NCI-H1930 (cell line): ENCODE measurements at places on chromosomes 1 and 21.

DNA sequence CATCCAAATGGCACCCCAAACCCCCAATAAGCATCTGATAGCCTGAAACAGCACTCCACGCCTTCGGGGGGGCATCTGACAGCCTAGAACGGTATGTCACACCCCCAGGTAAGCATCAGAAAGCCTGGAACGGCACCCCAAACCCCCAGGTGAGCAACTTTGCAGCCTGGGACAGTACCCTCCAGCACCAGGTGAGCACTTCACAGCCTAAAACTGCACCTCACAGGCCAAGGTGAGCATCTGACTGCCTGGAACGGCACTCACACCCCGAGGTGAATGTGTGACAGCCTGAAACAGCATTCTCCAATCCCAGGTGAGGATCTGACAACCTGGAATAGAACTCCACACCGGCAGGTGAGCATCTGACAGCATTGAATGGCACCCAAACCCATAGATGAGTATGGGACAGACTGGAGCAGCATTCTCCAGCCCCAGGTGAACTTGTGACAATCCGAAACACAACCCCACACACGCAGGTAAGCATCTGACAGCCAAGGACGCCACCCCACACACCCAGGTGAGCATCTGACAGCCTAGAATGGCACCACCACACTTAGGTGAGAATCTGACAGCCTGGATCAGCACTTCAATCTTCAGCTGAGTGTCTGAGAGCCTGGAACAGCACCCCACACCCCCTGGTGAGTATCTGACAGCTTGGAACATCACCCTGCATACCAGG is 18.3 kb upstream of the MMEL1 start:
- no peak for DNase-seq

- DNase-seq: no peak
Measured at GRCh38 chr1:173444757-173445156, 32.4 kb upstream of the PRDX6 start.

DNA sequence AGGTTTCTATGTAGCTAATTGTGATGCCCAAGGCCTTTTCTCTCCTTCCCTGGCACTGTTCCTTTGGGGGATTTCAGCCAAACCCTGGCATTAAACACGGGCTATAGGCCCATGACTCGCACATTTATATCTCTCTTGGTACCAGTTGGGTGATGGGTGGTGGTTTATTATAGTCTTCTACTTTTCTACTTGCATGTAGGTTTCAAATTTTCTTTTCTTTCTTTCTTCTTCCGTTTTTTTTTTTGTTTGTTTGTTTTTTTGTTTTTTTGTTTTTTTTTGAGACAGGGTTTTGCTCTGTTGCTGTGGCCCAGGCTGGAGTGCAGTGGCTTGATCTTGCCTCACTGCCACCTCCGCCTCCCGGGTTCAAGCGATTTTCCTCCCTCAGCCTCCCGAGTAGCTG is 1.1 kb downstream of the IL10RB start:
- DNase-seq: no peak

GRCh38 chr1:26297791-26298124 is 8.7 kb downstream of the UBXN11 start:
- DNase-seq: no peak

DNA sequence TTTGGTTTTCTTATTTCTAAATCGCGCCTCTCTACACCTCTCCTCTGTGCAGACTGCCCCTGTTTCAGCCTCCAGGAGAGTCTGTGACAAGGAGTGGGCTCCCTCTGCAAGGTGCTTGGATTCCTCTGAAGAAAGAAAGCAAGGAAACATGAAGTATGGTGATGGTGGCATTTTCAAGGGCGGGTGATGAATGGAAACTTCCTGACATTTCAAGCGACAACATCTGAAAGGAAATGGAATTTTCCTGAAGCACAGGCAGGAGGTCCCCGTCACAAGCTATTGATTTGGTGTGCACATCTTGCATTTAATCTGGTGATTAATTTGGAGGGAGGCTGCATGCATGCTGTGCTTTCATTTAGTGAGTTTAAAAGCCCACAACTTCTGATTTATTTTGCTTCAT is 164.6 kb upstream of the FGGY start:
- no peak for DNase-seq

DNA sequence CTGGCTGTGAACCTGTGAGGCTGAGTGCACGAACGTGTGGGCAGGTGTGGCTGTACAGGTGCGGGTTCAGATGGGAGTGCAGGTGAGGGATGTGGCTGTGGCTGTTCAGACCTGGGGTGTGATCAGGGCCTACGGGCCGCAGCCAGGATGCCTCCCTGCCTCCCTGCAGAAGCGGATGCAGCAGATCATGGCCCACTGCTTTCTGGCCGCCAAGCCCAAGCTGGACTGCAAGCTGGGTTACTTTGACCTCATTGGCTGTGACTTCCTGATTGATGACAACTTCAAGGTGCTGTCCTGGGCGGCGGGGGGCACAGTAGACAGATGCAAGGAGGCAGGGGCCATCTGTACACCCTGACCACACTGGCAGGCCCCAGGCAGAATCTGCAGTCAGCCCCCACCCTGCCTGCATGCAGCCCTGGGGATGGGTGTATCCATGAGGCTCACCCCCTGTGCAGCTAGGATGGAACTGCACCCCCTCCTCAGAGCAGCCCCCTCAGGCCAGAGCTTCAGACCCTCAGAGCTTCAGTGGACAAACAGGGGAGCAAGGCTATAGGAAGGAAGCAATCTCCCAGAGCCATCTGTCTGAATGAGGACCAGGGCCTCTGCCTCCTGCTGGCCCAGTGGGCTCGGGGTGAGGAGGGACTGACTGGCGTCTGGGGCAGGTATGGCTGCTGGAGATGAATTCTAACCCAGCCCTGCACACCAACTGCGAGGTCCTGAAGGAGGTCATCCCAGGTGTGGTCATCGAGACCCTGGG is 9.8 kb downstream of the TNFRSF18 start:
- no peak for DNase-seq

- peak; percentile 14 for DNase-seq
Measured at GRCh38 chr1:181391301-181391900, 91.9 kb upstream of the CACNA1E start.

GRCh38 chr1:22877112-22877915 is 95.4 kb downstream of the LACTBL1 start:
- no peak for DNase-seq

DNA sequence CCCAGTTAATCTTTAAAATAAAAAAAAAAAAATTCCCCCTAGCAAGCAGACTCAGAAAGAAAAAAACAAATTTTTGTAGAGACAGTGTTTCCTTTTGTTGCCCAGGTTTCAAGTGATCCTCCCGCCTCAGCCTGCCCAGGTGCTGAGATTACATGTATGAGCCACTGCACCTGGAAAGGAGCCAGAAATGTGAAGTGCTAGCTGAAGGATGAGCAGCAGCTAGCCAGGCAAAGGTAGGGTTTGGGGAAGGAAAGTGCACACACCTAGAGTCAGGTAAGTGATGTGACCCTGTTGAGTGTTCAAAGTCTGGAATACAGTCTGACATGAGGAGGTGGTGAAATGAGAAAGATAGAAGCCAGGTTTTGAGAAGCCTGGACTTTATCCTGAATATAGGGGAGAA is 1.7 kb downstream of the AKR1A1 start:
- DNase-seq: no peak

DNA sequence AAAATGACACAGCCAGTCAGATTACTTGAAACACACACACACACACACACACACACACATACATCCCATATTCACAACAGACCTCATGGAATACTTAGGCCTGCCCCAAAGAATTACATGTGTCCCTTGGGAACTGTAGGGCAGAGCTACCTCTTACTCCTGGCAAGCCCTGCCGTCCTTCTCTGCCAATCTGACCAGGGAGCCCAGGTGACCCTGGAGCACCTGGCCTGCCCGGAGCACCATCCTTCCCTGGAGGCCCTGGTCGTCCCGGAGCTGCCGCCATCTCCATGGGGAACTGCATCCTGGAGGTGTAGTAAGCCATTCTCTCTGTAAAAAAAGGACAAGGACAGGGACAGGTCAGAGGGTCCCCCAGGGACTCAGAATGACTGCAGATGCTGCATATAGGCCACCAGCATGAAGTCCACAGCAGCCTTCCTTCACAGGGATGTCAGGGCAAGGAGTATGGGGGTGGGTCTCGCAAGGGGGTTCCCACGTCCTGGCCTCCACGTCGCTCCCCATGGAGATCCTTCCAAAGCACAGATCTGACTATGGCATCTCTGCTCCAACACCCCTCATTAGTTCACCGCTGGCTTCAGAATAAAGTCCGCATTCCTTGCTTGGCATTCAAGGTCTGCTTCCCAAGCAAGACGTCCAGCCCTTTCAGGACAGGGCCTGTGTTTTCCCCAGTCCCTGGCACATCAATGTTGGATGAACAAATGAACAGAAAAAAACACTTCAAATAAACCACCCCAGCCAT is 9.2 kb upstream of the PEF1 start:
- DNase-seq: no peak

DNA sequence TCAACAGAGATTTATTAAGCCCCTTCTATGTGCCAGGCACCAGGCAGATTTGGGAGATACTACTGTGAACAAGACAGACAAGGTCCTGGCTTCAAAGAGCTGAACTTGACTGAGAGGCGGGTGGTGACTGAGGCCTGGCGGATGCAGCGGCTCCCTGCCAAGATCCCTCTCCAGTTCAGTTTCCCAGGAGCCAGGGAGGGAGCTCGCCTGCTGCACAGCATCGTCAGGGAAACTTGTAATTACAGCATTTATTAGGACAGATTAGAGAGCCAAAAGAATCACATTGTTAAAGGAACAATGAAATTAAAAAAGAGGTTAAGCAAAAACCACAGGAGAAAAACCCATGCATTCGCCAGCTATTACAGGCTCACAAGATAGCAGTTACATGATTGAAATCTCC is 55.3 kb downstream of the ETS2 start:
- DNase-seq: no peak

DNA sequence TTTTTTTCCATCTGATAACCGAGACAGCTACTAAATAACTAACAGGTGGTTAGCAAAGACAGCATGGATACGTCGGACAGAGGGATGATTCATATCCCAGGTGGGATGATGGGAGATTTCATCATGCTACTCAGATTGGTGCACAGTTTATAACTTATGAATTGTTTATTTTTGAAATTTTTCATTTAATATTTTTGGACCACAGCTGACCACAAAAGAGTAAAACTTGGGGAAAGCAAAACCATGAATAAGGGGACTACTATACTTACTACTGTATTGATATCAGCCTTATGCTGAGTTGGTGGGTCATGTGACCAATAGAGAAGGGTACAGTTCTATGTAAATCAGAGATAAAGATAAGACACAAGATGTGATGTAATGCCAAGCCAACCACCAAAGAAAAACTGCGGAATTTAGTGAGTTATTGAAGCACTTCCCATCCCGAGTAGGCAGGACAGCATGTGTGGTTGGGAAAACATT is 248.1 kb upstream of the C1orf105 start:
- no peak for DNase-seq

DNA sequence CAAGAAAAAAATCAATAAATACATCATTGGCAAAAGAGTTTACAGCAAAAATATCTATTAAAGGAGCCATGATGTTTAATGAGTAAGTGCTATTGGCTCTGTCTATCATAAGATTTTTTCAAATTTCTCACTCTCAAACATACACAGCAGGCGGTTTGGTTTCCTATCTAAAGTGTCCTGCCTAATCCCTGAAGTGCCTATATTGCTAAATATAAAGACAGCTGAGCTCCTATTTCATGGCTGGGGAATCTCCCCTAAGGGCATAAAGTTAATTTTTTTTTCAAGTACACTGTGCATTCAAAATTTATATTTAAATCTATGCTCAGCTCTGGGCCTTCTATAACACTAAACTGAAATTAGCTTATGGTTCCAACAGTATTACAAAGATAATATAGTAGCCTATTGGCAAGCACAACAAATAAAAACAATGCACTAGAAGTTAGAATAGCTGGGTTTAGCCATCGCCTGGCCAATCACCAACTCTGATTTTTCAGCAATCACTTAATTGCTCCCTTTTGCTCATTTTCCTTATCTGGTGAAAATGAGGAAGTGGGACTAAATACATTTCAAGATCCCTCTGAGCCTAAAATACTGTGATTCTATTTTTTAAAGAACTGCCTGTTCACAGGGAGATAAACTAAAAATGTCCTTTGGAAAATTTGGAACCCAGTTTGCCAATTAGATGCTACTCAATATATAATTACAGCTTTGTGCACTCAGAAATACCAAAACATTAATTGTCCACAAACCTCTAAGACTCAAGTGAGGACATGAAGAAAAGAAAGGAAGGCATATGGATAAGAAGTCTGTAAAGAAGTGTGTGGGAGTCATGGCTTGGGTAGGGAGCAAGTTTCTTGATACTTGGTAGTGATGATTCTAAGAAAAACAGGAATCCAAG is 62.5 kb downstream of the WDR64 start:
- DNase-seq: no peak

GRCh38 chr1:14350197-14350596 is 248.3 kb upstream of the KAZN start:
- DNase-seq: no peak

DNA sequence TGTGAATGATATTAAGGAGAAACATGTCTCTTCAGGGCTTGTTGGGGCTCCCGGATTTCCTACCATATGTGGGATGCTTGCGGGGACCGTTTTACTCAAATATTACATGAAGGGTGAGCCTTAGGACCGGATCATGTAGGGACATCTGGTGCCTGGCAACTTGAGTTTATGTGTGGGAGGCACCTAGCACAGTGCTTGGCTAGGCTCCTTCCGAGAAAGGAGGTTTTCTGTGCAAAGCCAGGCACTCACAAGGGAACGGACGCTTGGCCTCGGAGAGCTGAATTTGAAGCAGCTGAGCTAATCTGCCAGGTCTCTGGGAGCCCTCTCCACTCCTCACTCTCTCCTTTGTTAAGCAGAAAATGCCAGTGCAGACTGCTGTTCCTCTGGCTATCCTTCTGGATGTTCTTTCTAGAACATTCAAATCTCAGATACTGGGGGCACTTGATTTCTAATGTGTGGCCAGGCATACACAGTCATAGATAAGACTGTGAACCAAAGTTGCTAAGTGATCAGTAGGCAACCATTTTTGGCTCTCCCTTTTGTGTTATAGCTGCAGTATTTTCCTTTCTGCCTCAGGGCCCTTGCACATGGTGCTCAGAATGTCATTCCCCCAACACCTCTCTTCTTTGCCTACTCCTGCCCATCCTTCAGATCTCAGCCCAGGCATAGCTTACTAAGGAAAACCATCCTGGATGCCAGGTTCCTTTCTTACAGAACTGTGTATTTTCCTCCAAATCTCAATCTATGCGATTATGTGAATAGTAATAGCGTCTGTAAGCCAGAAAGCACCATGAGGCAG is 216.6 kb upstream of the CSF3R start:
- DNase-seq: no peak

DNA sequence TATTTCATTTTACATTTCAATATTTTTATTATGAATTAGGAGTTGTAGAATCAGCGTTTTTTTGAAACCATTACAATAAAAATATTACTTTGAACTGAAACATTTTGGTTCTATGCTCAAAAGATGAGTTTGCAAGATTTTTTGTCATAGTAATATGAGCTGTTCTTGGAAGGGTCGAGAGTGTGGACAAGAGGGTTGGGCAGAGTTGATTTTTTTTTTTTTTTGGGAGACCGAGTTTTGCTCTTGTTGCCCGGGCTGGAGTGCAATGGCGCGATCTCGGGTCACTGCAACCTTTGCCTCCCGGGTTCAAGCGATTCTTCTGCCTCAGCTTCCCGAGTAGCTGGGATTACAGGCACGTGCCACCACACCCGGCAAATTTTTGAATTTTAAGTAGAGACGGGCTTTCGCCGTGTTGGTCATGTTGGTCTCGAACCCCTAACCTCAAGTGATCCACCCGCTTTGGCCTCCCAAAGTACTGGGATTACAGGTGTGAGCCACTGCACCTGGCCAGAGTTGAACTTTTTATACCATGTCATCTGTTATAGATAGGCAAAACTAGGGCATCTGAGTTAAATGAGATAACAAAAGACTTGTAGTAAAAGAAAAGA is 3.3 kb downstream of the CACYBP start:
- no peak for DNase-seq
